ENCODE measurements at places on chromosomes 12 and 14.
A peak's percentile ranks its signal among the peaks of the same experiment; 100 is the strongest.

DNA sequence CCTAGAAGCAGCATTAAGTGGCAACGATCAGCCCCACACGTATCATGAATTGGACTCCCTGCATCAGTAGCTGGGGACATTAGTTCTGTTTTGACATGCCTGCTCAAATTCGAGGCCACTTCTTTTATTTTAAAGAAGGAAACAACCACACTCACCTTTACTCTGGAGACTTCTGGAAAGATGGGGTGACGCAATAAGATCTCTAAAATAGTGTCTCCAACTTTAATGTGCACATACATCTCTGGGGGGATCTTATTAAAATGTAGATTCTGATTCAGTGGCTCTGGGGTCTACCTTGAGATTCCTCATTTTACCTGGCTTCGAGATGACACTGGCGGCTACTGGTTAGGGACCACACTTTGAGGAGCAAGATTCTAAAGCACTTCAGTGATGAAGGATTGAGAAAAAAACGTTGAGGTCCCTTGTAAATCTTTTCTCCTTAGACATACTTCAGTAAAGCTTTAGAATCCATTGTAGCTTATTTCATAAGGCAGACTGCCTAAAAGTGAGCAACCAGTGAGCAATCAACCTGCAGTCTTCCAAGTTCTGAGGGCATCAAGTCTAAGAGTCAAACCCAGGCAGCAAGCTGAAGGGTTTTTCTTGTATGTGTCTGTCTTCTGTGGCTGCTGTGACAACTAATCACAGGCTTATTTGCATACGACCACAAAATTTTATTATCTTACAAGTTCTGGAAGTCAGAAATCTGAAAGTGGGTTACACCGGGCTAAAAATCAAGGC, 718.6 kb upstream of the TBX3 start:
- H3K4me3 ChIP-seq: no peak overlapping the region
- H3K27ac ChIP-seq: no peak overlapping the region
- peaks cover 3% of the 10 kb centered on the region for H3K4me1 ChIP-seq
- DNase-seq: no peak
- no peaks in the 10 kb centered on the region for H3K27me3 ChIP-seq

DNA sequence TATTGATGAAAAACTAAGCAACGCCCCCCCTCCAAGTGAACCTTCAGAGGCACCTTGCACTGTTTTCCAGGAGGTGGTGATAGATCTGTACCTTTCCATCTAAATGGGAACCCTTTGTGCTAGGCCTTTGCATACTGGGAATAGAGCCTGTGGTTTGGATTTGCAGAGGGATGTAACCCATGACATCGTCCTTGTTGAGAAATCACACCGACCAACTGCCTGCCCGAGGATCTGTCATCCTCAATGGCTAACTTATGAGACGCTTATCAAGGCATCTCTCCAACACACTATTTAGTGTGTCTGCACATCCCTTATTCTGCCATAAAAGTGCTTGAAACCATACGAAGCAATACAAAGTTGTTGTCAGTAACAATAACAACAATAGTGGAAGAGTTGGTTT, 22.9 kb downstream of the NTN4 start:
- no peak for DNase-seq
- no peaks in the 10 kb centered on the region for H3K27me3 ChIP-seq
- H3K36me3 ChIP-seq: no peaks in the 10 kb centered on the region
- no peak overlapping the region for H3K27ac ChIP-seq
- peaks cover 17% of the 10 kb centered on the region for H3K4me1 ChIP-seq

DNA sequence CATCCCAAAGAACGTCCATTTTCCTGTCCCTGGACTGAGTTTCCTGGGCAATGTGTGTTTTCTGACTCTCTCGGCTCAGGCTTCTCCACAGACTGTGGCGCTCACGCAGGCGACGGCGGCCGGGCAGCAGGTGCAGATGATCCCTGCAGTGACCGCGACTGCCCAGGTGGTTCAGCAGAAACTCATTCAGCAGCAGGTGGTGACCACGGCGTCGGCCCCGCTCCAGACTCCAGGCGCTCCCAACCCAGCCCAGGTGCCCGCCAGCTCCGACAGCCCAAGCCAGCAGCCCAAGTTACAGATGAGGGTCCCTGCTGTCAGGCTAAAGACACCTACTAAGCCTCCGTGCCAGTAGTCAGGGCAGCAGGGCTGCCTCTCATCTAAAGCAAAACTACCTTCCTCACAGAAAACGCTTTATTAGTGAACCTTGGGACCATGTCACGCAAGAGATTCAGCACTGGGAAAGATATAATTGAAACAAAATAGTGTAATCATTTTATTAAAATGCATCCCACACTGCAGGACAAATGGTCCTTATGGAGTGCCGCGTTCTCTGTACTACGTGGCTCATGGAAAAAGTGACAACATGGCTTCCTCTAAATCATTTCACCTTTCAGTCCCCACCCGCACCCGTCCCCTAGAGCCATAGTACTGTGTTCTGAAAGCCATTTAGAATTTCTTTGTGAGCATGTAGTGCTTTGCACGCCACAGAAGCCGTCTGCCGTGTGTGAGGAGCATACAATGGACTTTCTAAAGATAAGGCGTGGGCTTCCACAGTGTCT, 66.6 kb downstream of the DDX51 start:
- peaks cover 6% of the 10 kb centered on the region for H3K36me3 ChIP-seq
- no peaks in the 10 kb centered on the region for H3K4me1 ChIP-seq

- peak overlapping the region; percentile 92 for H3K27ac ChIP-seq
- H3K36me3 ChIP-seq: no peaks in the 10 kb centered on the region
- no peaks in the 10 kb centered on the region for H3K27me3 ChIP-seq
- no peak overlapping the region for H3K4me3 ChIP-seq
These were observed 124.2 kb upstream of the PLEKHA5 start for GRCh38 chr12:19005257-19005801.

- no peaks in the 10 kb centered on the region for H3K4me1 ChIP-seq
- H3K27ac ChIP-seq: no peak overlapping the region
- H3K27me3 ChIP-seq: no peaks in the 10 kb centered on the region
- no peaks in the 10 kb centered on the region for H3K36me3 ChIP-seq
- DNase-seq: no peak
These were observed 33.8 kb downstream of the ZFYVE21 start for GRCh38 chr14:103749452-103749851.

Measured in neural progenitor cell (in vitro differentiated cells).